ENCODE measurements at places on chromosomes 2 and 18.

DNA sequence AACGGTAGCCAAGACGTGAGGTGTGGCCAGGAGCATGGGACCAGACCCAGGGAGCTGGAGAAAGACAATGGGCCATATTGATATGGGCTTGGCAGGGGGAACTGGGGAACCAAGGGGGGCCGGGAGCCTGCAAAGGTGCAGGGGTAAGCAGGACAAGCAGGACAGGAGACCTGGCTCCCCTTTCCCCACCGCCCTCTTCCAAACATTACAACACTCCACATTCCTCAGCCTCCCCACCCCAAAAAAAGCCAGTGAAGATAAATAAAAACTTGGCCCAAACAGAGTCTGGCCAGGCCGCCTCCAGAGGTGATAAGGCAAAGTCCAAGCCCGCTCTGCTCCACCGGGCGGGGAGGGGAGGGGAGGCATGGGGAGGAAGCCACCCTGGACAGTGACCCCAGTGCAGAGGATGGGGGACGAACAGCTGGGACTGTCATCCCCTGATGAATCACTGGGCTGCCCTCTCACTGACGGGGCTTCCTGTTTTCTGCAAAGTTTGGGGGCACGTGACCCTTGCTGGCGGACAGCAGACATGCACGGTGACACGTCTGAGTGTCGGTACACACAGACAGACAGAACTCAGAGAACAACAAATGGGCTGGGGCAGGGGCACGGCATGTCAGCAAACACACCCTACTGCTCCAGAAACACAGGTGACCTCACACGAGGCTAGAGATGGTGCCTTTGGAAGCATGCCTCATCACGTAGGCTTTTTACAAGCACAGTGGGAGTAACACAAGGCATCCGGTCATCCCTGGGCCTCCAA, 100.2 kb downstream of the TNS1 start:
- DNase-seq = no peak

GRCh38 chr18:48037481-48038271, 107.2 kb upstream of the SMAD2 start:
- DNase-seq = no peak

DNA sequence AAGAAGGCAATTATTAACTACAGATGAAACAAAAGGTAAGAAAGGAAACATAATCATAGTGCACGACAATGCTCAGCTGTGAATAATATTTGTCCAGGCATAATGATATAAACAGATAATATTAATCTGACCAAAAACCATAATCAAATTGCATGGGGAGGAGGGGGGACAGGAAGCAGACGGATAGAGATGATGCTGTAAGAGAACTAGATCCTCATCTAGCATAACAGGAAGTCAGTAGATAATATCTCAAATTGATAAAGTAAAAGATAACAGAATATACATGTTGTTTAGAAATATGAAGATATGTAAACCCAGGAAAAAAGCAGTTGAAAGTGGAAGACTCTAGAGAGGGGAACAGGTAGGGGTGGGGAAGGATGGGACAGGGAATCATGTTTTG, 84.9 kb upstream of the TGFA start:
- no peak for DNase-seq

GRCh38 chr18:23918395-23919032, 96.0 kb upstream of the TTC39C start:
- DNase-seq = peak; percentile 17

GRCh38 chr2:119306196-119306590, 60.4 kb downstream of the C2orf76 start:
- DNase-seq = no peak

GRCh38 chr2:88711897-88712296, 20.4 kb downstream of the RPIA start:
- no peak for DNase-seq

- DNase-seq = no peak
These were observed 22.4 kb downstream of the ZNF532 start for GRCh38 chr18:58886864-58887612.

GRCh38 chr2:95048825-95049682, 23.5 kb downstream of the MAL start:
- no peak for DNase-seq

- DNase-seq = no peak
These were observed 194.1 kb downstream of the SMAD7 start for GRCh38 chr18:48756511-48757226.

DNA sequence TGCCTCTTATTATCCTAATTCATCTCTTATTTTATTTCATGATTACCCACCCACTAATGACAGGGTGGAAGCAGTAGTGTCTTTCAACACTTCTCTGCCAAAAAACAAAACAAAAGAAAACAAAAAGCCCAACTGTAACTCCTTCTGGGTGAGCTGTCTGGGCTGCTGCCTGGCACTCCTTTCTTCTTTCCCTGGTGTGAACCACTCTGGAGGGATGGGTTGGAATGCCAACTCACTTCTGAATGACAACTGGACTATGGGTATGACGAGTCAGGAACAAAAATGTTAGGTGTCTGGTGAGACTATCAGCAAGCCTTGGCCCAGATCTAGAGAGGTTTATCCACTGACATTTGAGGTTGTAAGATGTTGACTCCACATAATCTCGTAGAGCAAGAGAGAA, 88.3 kb upstream of the ITGB6 start:
- DNase-seq = no peak

DNA sequence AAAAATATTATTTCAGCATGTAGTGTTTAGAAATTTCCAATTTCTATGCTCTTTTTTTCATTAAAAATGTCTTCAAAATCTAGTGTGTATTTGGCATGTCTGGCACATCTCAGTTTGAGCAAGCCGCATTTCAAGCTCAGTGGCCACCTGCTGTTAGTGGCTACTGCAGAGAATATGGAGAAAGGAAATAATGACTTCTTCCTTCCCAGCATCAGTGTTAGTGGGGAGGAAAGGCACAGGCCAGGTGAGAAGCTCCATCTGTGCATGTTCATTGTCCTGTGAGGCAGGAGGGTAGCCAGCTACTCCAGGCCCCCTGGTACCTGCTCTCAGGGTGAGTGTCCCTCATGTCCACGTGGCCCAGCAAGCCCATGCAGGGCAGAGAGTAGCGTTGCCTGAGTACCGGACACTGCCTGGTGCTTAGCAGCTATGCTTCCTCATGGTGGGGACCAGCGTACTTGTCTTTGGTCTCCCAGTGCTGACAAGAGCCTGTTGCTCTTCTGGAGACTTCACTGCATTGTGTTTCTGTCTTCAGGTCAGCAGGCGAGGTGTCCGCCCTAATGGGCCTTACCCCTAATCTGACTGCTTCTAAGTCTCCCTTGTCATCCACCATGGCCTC, 67.4 kb upstream of the CHMP1B start:
- DNase-seq = no peak

DNA sequence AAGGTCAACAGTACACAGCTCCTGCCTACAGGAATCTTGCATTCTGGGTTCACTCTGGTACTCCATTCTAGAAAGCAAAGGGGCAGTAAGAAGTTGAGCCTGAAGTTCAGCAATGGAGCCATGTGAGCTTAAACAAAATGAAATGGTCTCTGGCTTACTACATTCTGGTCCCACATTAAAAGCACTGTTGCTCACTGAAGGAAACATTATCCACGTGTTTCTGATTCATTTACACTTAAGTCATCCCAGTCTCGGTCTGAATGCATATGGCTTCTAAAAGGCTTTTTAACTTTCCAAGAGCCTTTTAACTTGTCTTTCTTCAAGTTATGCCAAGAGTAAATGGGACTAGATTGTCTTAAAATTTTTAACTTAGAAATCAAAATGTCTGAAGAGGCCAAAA, 177.8 kb downstream of the LNPK start:
- no peak for DNase-seq

GRCh38 chr2:112821142-112821541, 15.4 kb downstream of the IL1B start:
- no peak for DNase-seq

GRCh38 chr2:25822190-25823117, 55.8 kb downstream of the ASXL2 start:
- no peak for DNase-seq

DNA sequence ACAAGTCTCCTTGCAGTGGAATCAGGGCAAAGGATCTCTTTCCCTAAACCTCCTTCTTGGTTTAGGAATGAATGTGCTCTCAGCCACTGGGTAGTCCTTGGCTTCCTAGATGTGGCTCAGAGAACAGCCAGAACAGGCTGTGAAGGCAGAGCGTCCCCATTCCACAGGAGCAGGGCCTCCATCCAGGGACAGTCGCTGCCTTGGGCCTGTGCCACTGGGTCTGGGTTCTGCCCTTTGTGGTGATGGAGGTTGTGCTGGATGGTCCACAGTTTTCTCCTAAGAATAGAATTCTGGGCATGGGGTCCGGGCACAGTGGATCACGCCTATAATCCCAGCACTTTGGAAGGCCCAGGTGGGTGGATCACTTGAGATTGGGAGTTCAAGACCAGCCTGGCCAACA, 516.5 kb upstream of the RAB6C start:
- DNase-seq = no peak

GRCh38 chr18:2123077-2123476, 448.2 kb downstream of the METTL4 start:
- DNase-seq = no peak

- no peak for DNase-seq
These were observed 234.2 kb upstream of the SMAD2 start for GRCh38 chr18:48164701-48165100.

GRCh38 chr18:22838639-22839277, 94.4 kb upstream of the RBBP8 start:
- no peak for DNase-seq

DNA sequence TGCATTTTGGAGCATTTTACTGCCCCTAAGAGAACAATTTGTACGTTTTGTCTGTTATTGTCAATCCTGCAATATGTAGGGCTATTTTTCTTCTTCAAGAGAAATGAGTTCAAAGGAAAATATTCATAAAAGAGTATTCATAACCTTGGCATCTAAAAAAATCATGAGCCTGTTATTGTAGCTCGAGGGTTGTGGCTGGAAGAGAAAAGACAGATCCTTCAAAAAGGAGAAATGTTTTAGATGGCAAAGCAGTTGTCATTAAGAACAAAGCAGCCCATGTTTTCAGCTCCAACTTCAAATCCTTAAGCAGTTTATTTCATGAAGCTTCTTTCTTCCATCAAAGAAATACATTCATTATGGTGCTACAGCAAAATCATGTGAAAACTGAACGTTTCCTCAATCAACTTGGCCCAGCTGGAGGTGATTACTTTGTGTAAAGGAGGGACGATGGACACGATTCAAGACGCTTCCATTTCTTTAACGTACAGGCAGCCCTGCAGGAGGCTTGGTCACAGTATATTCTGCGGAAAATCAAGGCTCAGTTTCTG, 31.4 kb downstream of the QPCT start:
- DNase-seq = no peak

GRCh38 chr2:184030989-184031388, 567.3 kb upstream of the ZNF804A start:
- DNase-seq = no peak

DNA sequence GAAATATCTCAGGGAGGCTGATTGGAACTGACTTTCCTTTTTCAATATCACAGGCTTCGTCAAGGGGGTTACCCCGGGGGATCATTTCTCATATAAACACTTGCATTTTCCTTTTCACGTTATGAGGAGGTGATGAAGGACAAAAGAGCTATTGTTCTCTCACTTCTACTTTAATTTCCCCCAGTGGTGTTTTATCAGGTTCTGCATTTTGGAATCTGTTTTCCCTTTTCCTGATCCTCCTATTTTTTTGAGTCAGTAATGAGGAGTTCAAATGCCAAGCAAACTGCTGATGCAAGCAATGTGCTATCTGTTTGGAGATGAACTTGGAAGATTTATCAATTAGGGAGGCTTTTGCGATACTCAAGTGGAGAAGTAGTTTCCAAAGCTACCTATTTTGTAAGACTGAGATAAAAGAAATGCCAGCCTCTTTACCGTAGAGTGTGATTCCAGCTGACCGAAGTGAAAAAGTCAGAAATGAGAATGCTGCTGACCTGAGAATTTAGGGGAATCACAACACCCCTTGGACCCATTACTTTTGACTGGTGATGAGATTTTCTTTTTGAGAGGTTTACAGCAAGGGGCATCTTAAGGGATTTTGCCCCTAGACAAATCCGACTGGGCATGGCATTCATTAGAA, 556.0 kb downstream of the RNF144A start:
- DNase-seq = no peak

GRCh38 chr2:219968685-219969345, 341.4 kb downstream of the SLC4A3 start:
- DNase-seq = no peak

- no peak for DNase-seq
These were observed 10.7 kb downstream of the ARID5A start for GRCh38 chr2:96547203-96547641.

GRCh38 chr2:169386722-169387121, 24.4 kb upstream of the LRP2 start:
- no peak for DNase-seq

Data from NCI-H1417 treated with DMSO at 0.1 percent for 48 hours (cell line).